Activated naive CD4-positive, alpha-beta T cell treated with anti-CD3 and anti-CD28 coated beads, Interleukin-2, amount 10 ng/mL, durations not matched to agents 7 days and 5 days (primary cell): ENCODE measurements at places on chromosomes 5 and 9.

DNA sequence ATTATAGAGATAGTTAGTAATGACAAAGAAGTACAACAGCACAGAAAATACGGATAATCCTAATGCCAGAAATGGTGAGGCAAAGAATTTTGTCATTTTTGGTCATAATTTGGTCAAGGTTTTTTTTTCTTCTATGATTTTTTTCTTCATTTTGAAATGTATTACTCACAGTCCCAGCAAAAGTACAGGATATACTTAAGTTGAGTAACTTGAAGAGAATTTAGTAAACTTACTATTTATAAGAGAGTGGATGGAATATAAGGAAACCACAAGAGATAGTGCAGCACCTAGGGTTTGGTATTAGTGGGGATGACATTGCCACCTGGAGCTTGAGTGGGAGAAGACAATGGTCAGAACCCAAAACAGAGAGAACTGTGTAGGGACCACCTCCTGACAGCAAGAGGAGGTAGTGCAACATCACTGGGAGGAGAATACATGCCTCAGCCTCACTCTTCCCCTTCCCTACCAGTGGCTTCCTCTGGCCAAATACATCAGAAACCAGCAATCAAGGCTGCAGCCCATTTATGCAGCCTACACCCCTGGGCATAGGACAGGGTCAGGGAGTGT is 434.5 kb upstream of the TRPC7 start:
- DNase-seq = no peak

GRCh38 chr9:130990978-130991777 is 17.8 kb upstream of the LAMC3 start:
- no peak for DNase-seq

DNA sequence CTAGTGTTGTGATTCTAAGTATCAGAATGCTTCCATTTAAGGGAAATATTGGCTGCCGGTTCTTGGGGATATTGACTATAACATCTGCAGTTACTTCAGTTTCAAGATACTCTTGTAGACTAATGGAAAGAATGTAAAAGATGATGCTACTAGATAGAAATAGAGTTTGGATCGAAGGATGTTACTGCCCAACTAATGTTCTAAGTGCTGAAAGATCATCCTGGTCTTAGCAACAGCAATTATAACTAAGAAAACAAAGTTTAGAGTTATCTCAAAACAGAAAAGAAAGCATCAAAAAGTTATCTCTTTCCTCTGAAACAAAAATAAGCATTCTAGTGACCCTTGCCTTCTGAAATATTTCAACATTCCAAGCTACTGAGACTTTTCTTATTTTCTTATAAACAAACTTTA is 49.9 kb downstream of the ITGA1 start:
- DNase-seq = no peak

GRCh38 chr5:3343211-3343610 is 252.4 kb upstream of the IRX1 start:
- no peak for DNase-seq

DNA sequence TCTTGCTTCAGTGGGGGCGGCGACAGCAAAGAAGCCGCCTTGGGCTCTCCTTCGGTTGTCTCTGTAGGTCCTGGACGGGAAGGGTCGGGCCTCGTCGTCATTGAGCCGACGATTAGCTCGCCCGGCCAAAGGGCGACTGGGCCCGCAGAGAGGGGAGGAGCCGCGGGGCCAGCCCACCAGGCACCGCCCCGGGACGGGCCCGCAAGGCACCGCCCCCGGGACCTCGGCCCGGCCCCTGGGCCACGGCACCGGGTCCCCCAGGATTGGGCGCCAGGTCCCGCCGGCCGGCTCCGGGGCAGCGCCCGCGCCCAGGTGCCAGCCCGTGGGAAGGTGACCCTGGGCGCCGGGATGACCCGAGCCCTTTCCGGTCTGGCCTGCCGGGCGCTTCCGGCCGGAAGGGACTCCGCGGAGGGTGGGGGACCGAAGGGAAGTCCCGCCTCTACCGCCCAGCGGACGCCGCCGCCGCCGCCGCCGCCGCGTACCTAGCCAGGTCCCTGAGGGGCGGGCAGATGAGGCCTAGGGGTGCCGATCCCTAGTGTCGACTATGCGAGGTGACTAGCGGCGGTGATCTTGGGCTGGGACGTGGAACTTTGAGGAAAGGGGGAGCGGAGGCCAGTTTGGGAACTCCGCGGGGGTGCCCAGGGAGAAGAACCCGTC is at the start of the genes GBA2 and RGP1:
GBA2 (minus strand) TSS at position 371 of the 657 bp plus-strand sequence. CDS start 524 bp downstream, outside the sequence.
RGP1 (plus strand) TSS at position 430 of the 657 bp plus-strand sequence. CDS start 469 bp downstream, outside the sequence.
- DNase-seq = peak; percentile 81

GRCh38 chr5:91486638-91487037 is 103.5 kb upstream of the ARRDC3 start:
- no peak for DNase-seq
